ENCODE measurements at places on chromosomes 1 and 21. TPM values are rescaled to one million over a fixed set of nuclear protein-coding genes. Genes with fewer than 3 reads are reported as not detected.

Gene SNRNP40
- total RNA-seq, result 69.8 TPM

DNA sequence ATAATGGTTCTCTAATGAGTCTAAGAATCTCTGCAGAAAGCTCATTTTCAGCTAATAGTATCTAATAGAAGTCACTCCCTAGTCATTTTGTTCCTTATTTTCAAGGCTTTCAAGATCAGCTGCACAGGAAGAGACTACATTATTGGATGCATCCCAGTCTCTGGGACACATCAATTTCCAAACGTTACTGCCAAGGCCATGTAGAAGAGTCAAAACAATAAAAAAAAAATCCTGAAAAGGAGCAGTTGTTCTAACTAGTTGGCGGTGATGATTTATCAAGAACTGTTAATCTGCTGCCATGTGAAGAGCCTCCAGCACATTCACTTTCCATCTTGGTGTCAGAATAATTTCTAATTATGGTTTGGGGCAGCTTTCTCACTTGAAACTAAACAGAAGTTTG is 5.7 kb downstream of the DDAH1 start:
- peak; percentile 57 for DNase-seq

DNA sequence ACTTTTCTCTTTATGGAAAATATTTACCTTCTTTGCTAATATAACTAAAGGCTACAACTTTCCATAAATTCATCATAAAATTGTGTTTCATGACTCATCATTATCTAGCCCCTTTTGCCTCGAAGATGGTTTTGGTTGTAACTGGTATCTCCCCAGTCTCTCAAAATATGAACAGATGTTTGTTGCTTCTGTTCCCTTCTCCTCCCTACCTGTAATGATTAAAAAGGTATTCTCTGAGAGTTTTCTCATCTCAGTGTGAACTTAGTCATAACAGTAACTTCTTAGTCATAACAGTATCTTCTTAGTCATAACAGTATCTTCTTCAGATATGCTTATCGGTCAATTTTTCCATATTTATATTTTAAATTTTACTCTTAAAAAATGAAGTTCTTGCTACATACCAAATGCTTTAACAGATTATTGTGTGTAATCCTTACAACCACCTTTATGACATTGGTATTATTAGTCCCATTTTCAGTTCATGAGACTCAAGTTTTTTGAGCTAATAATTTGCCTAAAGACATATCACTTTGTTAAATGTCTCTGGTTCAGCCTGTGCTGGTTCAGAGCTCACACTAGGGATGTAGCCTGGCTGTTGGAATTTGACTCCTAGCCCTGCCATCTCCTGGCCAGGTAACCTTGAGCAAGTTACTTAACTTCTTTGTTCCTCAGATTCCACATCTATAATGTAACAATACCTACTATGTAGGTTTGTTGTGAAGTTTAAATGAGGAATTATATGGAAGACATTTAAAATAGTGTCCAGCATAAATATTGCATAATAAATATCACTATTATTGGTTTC is 32.6 kb downstream of the ATP1B1 start:
- no peak for DNase-seq

DNA sequence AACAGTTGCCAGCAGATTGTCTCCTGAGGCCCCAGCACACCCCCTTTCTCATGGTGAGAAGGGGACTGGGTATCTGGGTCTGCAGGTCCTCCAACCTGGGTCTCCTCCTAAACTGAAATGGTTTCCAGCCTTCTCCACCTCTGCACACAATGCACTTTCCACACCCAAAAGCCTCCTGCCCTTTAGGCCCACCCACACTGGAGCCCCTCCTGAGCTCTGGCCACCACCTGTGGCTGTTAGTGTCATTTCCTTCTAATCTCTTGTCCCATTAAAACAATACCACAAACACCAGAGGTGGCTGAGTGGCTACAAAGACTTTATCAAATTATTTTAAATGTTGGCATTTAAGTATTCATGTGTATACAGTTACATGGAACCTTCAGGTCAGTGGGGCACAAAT is 11.5 kb downstream of the GPR3 start:
- DNase-seq, result no peak

Gene LYSMD1
- total RNA-seq, result 4.8 TPM

- no peak for DNase-seq
These were observed 35.7 kb downstream of the EDN2 start for GRCh38 chr1:41448821-41449220.

GRCh38 chr1:241225741-241226140 is 131.3 kb downstream of the RGS7 start:
- no peak for DNase-seq

DNA sequence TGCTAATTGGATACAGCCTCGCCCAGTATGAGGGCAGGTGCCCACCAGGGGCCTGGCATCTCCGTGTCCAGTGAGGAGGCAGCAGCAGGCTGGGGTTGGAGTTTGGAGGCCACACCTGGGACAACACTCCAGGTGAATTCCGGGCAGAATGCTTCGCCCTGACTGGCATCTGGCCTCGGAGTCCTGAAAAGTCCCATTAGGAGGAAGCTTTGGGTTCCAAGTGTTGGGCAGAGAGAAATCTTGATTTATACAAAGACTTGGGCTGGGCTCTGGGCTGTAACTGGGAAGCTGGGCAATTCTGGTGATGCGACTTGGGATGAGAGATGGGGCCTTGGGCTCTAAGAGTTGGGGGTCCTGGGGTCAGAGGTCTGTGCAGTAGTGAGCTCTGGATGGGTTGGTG is 48.1 kb upstream of the CSF3R start:
- DNase-seq, result no peak

GRCh38 chr21:38839328-38840286 is 33.9 kb downstream of the ETS2 start:
- DNase-seq, result peak; percentile 80

- no peak for DNase-seq
These were observed 3.4 kb downstream of the CEP85 start for GRCh38 chr1:26237230-26237966.

DNA sequence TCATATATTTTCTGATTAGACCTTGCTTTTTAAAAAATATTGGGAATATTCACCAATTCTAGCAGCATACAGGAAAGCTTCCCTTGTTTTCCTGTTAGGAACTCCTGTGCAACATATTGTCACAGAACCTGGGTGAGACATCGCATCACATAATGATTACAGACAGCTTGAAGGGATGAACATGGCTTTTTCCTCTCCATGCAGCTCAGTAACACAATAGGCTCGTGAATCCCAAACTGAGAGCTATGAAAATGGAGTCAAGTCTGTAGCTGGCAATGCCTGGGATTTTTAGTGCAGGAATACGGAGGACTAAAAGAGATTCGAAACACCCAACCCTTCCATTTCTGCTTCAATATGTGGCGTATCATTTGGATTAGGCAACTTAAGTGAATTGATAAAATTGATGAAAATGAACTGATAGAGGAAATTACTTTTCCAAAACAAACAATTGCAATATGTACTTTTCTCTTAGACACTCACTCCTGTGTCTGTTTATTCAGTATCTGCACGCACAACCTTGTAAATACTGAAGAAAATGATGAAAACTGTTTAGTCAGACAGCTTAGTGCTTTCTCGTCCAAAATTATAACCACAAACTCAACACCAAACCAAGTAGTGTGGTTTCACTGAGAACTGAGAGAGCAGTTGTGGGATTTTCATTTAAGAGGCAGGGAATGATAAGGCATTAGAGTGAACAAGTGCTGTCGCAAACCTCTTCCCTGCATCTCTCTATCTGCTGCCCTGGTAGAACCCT is 250.4 kb downstream of the PTBP2 start:
- no peak for DNase-seq

DNA sequence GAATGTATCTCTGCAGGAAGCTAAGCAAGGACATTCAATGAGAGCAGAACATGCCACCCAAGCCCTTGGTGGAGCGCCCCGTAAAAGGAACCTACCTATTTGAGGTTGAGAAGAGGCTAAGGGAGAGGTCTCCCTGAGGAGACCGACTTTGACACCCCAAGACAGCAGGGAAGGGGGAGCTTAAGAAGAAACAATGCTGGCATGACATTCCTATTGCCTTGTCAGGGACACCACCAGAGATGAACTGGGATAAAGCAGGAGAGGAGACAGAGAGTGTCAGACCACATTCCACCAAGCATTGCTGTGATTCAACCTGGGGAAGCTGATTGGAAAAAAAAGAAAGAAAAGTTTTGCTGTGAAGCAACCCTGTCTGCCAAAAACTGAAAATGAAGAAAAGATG is 13.3 kb upstream of the S100A2 start:
- DNase-seq, result no peak

GRCh38 chr1:58447886-58448285 is 98.6 kb downstream of the OMA1 start:
- DNase-seq, result peak; percentile 71

Gene SLC16A1
- 123 TPM for total RNA-seq

DNA sequence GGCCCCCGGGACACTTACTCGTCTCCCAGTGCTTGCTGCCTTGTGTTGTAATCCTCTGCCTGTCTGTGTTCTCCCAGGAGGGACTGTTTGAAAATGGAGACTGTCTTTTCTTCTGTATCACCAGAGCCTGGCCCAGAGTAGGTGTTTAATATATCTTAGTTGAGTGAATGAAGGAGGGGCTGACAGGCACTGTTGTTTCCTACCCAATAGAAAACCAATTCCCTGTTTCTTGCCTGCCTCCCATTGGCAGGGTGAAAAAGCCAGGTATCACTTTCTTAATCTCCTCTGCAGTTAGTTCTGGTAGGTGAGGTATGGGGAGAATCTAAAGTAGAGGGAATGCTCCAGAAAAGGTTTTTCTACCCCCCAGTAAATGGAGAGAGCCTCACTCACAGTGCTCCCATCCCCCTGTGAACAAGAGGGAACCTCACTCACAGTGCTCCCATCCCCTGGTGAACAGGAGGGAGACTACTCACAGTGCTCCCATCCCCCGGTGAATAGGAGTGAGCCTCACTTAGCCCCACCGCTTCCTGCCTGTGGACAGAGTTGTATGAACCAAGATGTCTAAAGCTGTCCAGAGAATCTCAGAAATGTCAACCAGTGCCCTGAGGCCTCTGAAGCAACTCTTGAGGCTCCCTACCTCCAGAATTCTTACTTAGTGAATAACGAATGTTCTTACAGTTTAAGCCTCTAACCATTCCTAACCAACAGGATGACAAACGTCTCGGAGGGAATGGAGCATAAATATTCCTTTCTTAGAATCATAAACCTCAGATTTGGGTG is at the start of gene GJA5:
GJA5 (minus strand) TSS at position 122 of the 780 bp plus-strand sequence. CDS start 1,364 bp downstream, outside the sequence.
- no peak for DNase-seq

Gene NBPF9
- total RNA-seq, result 16.4 TPM

- DNase-seq, result peak; percentile 72
These were observed 23.6 kb downstream of the GPA33 start for GRCh38 chr1:167066333-167067122.

DNA sequence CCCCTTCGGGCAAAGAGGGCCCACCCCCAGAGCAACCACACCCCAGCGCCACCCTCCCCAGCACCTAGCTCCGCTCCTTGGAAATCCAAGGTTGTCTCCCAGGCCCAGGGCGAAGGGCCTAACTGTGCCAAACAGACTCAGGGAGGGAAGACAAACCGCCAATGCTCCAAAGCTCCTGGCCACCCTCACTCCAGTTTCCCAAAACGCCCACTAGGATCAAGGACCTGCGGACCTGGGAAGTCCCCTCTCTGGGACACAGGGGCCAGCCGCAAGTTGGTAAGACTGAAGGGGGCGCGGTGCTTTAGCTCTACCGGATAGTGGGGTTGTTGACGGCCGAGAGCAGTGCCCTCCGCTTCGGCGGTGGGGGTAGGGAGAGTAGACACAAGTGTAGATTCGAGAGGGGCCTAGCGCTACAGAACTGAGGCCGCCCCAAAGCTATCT is 581 bp downstream of the IRF6 start:
- no peak for DNase-seq

DNA sequence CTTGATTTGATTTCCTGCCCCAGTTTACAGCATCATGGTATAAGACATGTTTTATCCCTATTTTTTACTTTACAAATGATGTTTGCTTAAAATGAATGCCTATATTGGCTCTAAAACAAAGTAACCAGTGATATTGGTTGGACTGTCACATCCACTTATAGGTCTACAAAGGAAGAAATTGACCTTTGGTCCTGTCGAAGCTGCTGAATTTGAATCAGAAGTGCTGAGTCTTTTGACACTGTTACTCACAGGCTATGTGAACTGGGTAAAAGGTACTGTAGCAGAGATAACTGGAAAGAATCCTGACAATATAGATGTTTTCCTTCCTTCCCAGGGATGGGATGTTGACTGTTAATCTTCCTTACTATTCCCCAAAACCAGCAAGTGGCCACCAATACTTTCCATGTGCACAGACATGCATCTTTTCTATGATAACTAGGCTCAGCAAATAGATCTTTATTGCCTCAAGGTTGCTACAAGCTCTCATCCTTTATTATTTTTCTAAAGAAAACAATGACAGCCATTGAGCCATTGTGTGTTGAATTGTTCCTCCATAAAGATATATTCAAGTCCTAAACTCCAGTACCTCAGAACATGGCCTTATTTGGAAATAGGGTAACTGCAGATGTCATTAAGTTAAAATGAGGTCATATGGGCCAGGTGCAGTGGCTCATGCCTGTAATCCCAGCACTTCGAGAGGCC is 175.9 kb upstream of the NR5A2 start:
- DNase-seq, result no peak

DNA sequence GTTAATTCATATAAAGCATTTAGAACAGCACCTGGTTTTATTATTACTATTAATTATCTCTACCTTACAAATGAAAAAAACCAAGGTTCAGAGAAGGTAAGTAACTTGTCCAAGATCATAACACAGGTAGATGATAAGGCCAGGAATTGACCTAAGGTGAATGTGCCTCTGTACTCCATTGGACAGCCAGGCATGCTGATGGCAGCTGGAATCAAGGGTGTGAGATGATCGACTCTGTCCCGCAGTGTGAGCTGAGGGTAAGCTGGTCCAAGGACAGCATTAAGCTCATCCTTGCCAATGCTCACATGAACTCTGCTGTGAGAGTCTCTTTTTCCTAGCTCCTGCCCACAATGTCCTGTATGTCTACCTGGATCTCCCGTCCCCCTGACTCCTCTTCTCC is 58.4 kb downstream of the DMAP1 start:
- no peak for DNase-seq

- no peak for DNase-seq
These were observed 423.9 kb downstream of the DSCAM start for GRCh38 chr21:40422896-40423635.

GRCh38 chr1:211985556-211986264 is 49.6 kb downstream of the INTS7 start:
- DNase-seq, result no peak

Gene CLIC6
- total RNA-seq, result 0.96 TPM

All from umbilical cord (tissue), 2 donors.